ENCODE measurements at places on chromosomes 12 and 14.
A peak's percentile ranks its signal among the peaks of the same experiment; 100 is the strongest.

GRCh38 chr14:73660511-73660910 is 15.7 kb downstream of the DNAL1 start:
- DNase-seq, result no peak

GRCh38 chr12:53221203-53222080 is 10.6 kb downstream of the RARG start:
- peak; percentile 81 for DNase-seq

- no peak for DNase-seq
Observed at GRCh38 chr14:39140170-39140569, 26.0 kb downstream of the GEMIN2 start.

DNA sequence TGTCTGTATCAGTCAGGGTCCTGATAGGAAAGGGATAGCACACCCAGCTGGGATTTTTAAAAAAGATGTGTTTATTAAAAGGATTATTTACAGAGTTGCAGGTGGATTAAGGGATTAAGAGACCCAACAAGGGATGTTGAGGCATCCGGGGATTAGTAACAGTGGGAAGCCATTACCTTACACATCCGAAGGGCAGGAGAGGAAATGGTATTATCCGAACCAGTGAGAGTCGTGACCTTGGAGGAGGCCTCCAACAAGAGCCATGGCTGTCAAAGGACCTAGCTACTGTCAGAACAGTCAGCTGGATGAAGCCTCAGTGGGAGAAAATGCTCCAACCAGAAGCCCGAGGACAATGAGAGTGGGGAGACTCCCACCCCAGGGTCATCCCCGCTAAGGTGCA is 146.3 kb upstream of the KRAS start:
- no peak for DNase-seq

- no peak for DNase-seq
Observed at GRCh38 chr14:50082308-50082742, 34.0 kb downstream of the VCPKMT start.

DNA sequence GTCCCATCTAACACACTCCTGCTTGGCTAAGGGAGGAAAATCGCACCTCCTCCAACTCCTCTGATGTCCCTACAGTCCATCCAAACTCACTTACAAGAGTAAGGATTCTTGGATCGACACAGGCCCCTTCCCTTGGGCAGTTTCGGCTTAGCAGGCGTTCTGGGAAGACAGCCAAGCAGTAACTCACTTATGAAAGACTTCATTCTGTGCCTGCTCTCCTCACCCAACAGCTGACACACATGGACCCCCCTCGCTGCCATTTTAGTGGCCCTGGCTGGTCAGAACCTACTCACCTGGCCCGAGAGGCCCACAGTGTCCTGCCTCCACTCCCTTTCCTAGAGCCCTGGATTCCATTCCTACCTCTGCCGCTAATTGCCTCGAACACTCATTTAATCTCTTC is 52.3 kb upstream of the BCL2L14 start:
- no peak for DNase-seq

DNA sequence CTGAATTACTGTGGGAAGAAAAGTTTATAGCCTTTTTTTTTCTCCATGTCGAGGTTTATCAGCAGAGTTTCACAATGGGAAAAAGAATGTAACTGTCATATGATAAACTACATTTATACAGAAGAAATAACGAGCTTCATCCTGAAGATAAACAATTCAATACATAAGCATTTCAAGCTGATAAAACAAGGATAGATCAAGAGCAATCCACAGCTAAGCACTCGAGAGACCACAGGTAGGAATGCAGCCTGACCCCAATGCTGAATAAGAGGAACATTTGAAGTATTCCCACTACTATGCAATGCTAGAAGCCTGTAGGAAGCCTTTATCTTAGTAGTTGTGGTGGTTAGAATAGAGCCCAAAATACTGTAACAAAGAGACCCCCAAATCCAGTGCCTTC is 32.6 kb upstream of the DAAM1 start:
- no peak for DNase-seq

DNA sequence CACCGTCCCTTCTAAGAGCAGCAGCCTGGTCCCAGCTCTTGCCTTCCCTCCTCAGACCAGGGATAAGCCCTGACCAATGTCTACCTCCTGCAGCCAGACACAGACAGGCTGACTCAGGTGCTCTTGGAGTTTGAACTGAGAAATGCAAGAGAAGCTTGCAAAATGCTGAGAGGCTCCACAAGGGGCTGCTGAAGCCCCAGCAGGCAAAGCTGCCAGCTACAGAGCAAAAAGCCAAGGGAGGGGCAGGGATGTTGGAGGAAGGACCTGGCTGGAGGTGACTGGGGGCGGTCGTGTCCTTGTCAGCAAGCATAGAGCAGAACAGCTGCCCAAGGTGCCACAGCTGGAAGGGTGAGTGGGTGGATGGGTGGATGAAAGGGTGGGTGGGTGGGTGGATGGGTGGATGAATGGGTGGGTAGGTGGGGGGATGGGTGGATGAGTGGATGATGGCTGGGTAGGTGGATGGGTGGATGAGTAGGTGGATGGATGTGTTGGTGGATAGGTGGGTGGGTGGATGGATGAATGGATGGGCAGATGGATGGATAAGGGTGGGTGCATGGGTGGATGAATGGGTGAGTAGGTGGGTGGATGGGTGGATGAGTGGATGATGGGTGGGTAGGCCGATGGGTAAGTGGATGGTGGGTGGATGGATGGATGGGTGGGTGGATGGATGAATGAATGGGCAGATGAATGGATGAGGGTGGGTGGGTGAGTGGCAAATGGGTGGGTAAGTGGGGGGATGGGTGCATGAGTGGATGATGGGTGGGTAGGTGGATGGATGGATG is 4.0 kb upstream of the INF2 start:
- DNase-seq, result peak; percentile 52

GRCh38 chr12:17528394-17528793 is 561.6 kb downstream of the RERGL start:
- DNase-seq, result no peak

DNA sequence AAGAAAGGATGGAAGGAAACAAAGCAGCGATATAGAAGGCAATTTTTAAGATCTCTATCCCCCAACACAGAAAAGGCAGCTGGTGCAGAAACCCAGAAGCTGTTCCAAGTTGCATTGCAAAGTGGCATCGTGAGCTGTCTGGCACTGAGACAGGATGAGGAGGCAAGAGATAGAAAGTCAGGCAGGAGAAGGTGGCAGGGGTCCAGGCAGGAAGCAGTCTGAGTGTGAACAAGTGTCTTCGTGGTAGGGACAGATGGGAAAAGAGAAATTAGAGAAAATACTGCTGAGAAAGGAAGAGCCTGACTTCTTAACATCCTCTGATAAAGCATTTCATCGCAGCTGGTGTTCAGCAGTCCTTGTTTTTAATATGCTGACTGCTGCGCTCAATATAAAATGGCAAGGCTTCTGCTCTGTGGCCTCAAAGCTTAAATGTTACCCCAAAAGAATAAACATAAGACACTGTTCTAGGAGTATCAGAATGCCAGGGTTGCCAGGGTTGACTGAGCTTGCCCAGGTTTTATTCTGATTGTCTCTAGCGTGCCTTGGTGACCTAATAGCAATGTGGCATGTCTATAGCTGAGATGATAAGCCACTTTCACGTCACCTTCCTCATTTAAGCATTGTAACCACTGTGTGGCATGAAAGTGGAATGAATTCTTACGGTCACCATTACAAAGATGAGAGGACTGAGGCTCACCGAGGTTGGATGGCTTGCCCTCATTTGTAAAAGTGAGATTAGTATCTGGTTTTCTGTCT is 397.6 kb downstream of the NUAK1 start:
- no peak for DNase-seq

DNA sequence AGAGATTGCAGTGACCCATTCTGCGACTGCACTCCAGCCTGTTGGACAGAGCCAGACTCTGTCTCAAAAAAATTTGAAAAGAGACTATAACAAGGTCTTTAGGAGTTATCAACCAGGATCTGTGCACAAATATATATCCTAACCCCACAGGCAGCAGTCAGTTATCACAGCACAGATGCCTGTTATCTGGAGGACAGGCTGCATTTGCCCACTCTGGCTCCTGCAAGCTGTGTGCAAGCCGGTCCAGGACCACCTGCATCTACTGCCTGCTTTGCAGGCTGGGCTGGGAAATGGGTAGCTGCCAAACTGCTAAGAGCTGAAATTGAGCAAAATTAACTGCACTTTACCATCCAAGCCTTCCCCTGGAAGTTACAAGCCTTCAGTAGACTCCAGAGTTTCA is 21.4 kb upstream of the RCOR1 start:
- DNase-seq, result no peak

DNA sequence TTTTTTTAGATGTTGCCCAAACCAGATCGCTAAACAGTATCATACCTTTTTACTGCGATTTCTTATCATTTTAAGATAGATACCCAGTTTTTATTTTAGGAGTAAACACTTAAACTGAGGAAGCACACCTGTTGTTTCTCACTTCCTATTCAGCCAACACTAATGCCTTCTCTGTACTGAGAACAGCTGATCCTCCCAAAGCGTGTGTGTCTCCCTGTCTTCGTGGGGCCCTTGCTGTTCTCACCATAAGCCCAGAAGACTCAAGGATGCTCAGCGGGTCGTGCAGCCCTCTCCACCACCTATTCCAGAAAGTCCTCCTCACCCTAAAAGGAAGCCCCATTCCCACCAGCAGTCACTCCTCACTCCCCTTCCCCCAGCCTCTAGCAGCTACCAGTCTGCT is 14.8 kb downstream of the PPP2R5C start:
- DNase-seq, result no peak

DNA sequence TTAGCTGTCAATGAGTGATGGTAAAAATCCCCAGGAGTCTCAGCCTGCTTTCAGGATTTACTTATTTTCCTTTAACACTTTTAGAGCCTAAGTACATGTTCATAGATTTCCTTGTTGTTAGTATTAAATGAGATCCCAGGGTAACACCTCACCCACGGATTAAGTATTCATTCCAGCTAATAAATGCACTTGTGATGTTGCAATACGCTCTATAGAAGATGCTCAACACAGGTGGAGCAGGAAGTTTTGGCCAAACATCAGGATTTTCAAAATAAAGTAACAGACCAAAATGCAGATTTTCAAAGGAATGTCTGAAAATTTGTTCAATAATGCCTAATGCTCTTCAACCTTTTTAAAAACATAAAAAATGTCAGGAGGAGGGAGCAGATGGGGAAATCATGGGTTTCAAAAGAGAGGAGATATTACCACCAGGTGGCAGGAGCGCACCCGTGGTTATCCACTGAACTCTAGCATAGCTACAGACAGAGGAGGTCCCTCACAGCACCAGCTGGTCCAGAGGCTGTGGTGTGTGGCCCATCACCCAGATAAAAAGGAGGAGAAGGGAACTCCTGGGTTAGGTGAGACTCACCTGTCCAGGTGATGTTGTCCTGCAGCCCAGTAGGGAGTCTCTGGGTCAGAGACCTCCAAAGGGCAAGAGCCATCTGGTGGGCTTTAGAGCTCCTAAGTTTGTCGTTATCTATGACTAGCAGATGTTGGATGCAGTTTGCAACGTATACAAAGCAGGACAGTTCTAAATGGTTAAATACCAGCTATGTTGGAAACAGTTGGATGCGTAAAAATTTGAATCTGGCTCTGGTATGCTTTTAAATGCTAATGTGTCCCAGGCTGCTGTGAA is 1158.4 kb upstream of the TMEM132C start:
- DNase-seq, result no peak

DNA sequence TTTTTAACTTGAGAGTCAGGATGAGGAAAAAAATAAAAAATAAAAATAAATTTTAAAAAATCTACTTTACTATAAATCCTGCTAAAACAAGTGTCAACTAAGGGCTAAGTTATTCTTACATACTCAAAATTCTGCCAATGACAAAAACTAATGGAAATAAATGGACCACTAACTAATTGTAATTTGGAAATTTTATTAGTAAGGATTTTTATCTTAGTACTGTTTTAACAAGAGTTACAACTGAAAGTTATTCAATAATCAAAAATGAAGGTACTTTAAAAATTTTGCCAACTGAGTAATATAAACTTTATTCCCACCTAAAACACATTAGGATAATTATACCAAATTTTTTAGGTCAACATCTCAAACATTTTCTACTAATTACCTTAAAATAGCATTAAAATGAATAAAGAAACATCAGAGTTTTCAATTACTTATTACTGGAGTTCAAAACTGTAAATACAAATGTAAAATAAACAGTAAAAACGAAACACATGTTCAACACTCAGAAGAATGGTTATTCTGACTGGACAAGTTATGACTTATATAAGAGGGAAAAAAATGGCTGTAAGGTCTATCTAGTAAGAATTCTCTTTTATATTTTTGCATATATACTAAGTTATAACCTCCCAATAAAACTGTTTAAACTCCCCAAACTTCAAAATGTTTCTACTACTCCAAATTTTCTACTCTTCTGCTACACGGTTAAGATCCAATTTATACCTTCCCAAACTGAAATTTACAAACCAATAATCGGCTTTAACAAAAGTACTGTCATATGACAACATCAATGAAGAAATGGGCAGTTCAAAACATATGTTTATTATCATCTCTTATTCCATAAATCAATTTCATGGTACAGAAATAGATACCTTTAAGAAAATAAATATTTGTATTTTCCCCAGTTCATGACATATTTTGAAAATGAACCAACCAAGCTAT is 2.7 kb downstream of the HECTD1 start:
- DNase-seq, result no peak

DNA sequence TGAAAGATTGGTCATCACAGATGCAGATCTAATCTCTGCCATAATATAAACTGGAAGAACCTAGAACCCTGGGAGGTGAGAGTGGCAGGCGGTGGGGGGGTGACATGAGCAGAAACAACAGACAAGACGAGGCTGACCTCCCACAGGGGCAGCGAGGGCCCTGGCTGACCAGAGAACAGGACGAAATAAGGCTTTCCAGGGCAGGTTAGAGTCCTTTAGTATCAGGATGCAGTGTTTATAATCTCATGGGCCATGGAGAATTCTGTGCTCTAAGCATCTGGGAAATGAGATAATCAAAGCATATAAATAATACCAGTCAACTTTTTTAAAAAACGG is 102.7 kb upstream of the BCL2L14 start:
- DNase-seq, result no peak

- no peak for DNase-seq
Observed at GRCh38 chr12:70120970-70121369, 122.3 kb upstream of the CNOT2 start.

GRCh38 chr12:48189331-48190125 is 6.1 kb downstream of the CCDC184 start:
- no peak for DNase-seq

- no peak for DNase-seq
Observed at GRCh38 chr14:106556665-106557289, 1030.4 kb downstream of the TMEM121 start.

DNA sequence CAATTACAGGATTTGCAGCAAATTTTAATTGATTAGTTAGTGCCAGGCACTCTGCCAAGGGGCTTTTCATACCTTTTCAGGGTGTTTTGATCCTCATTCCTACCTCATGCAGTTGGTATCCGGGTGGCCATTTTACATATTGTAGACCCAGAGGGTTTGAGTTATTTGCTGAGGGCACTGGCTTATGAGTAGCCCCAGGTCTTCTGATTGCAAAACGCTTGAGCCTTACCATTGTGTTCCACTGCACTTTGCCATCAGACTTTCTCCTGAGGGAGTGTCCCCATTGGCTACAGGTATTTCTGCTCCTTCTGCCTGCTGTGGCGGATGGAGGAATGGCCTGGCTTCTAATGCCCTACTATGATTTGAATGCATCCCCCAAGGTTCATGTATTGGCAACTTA is 257.8 kb upstream of the CRY1 start:
- DNase-seq, result no peak

- DNase-seq, result no peak
Observed at GRCh38 chr14:35347323-35348043, 55.3 kb downstream of the PSMA6 start.

Measured in 8988T (cell line).